ENCODE measurements at places on chromosomes 12 and 14.

- DNase-seq, result no peak
These were observed 102.2 kb downstream of the ERC1 start for GRCh38 chr12:1093166-1093751.

- DNase-seq, result no peak
These were observed 41.7 kb downstream of the TSPAN19 start for GRCh38 chr12:84994426-84994825.

- DNase-seq, result no peak
These were observed 94.8 kb downstream of the SLC24A4 start for GRCh38 chr14:92417759-92418158.

DNA sequence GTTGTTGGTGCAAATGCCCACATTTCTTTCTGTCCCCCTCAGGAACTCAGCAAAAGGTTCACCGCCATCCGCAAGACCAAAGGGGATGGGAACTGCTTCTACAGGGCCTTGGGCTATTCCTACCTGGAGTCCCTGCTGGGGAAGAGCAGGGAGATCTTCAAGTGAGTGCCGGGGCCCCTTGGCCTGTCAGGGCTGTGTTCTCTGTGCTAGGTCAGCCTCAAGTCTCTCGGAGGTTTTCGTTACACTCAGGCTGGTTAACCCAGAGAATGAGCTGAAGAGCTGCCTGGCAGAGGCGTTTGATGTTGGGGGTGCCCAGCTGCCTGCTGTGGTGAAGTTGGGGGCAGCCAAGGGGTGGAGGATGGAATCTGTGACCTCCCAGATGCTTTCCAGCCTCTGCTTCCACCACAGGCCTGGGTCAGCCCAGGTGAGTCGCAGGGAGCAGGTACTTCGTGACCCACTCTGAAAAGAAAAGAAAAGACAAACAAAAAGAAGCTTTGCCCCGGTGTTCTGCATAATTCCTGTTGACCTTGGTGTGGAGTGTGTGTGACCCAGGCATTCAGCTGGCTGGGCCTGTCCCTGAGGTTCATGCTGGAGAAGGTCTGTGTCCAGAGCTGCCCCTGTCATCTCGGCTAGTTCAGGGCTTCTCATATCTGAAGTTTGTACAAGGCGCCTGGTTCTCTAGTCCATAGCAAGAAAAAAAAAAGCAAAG, 12.9 kb downstream of the OTUB2 start:
- no peak for DNase-seq

GRCh38 chr14:92759679-92760523, 11.5 kb upstream of the LGMN start:
- DNase-seq, result no peak

- no peak for DNase-seq
These were observed 111.9 kb downstream of the STAB2 start for GRCh38 chr12:103698752-103699560.

GRCh38 chr12:63989301-63989845, 144.9 kb downstream of the SRGAP1 start:
- DNase-seq, result no peak

DNA sequence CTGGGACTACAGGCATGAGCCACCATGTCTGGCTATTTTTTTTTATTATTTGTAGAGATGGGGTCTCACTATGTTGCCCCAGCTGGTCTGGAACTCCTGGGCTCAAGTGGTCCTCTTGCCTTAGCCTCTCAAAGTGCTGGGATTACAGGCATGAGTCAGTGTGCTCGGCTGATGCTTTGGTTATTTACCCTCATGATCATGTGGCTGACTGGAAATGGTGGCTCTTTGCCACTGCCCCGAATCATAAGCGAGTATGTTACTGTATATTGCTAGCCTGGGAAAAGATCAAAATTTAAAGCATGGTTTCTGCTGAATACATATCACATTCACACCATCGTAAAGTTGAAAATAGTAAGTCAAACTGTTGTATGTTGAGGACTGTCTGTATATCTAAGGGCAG, 101.1 kb downstream of the RGS6 start:
- no peak for DNase-seq

GRCh38 chr12:122753319-122753650, 661 bp downstream of the DENR start:
- no peak for DNase-seq

DNA sequence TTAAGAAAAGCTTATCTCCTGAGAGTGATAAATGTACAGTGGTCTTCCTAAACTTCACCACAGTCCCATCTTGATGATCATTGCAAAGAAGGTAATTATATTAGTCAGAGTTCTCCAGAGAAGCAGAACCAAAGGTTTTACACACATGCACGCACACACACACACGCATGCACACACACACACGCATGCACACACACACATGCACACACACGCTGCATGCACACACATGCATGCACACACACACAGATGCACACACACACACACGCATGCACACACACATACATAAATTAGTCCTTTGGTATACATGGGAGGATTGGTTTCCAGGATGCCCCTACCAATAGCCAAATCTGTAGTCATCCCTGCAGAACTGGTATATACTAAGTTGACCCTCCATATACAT, 580 bp downstream of the OR4E2 start:
- DNase-seq, result no peak

DNA sequence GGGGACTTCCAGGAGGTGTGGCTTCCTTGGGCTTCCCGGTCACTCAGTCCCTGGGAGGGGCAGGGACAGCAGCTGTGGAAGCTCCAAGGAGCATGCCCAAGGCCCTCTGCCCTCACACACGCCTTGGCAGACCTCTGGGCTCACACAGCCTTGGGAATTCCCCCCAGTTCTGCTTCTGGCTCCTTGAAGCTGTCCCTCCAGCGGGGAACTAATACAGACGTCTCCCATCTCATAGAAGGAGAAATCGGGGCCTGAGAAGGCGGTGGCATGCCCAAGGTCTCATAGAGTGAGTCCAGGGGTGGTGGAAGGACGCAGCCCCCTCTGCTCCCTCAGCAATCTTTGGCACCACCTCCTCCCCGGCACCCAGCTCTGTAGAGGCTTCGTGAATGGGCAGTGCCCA, 15.7 kb upstream of the TMEM119 start:
- DNase-seq, result no peak

- no peak for DNase-seq
These were observed 1.0 kb upstream of the BDKRB2 start for GRCh38 chr14:96203635-96204034.

GRCh38 chr12:97229004-97229403, 233.6 kb upstream of the RMST start:
- DNase-seq, result no peak

DNA sequence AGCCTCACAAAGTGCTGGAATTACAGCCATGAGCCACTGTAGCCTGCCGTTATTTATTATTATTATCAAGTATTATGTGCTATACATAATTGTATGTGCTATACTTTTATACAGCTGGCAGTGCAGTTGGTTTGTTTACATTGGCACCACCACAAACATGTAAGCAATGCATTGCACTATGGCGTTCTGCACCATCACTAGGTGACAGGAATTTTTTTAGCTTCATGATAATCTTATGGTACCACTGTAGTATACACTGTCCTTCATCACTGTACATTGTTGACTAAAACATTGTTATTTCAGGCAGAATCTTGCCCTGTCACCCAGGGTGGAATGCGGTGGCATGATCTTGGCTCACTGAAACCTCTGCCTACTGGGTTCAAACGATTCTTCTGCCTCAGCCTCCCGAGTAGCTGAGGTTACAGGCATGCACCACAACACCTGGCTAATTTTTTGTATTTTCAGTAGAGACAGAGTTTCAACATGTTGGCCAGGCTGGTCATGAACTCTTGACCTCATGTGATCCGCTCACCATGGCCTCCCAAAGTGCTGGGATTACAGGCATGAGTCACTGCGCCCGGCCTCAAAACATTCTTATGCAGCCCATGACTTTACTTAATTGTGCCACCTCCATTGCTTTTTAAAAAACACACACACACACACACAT, 17.1 kb downstream of the MRPL42 start:
- no peak for DNase-seq

DNA sequence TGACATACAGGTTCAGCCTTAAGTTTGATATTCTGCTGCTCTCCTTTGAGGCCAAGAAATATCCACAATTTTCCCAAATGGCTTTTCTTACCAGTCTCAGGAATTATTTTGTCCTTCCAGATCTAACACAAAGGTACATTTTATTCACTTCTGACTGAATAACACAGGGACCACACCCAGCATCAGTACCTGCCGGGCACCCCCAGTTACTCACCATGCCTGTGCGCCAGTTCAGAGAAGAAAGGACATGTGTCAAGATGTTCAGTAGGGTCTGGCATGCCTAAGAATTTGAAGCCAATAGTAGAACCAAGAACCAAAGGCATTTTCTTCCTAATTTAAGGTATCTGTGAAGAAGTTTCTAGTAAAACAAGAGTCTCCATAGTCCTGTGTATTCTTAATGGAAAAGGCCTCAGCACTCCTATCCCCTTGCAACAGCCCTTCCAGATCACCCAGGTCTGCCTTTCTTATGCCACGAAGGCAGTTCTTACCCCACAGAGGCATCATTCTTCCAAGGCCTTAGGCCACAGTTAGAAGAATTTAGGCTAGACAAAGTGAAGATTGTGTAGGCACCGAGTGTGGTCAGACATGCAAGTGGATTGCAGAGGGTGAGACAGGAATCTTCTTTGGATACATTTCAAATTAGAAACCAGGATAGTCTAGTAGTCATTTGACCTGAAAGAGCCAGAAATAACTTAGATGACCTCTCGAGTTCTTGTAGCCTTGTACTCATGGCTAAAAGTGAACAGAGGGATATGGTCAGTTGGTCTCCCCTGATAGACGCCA, 140.1 kb upstream of the HIF1A start:
- no peak for DNase-seq

- DNase-seq, result no peak
These were observed 340.9 kb downstream of the AACS start for GRCh38 chr12:125406131-125406530.

GRCh38 chr12:82034769-82035168, 275.6 kb upstream of the PPFIA2 start:
- DNase-seq, result no peak

GRCh38 chr12:64883264-64884163, 59.1 kb downstream of the TBC1D30 start:
- no peak for DNase-seq

DNA sequence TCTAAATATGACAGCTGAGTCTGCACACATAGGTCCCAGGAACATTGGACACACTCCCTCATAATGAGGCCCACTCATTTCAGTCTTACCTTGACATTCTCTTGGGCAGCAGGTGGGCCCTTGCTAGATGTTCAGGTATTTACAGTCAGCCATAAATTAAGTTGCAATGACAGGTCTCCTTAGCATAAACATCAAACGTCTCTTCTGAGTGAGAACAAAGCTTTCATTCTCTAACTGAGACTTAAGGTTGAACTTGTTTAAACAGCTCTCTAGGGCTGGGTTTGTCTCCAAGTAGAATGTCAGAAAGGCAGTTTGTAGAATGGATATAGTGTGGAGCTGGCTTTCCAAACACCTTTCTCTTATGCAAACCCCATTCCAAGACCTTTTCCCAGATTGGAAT, 10.3 kb downstream of the ACVR1B start:
- DNase-seq, result no peak

DNA sequence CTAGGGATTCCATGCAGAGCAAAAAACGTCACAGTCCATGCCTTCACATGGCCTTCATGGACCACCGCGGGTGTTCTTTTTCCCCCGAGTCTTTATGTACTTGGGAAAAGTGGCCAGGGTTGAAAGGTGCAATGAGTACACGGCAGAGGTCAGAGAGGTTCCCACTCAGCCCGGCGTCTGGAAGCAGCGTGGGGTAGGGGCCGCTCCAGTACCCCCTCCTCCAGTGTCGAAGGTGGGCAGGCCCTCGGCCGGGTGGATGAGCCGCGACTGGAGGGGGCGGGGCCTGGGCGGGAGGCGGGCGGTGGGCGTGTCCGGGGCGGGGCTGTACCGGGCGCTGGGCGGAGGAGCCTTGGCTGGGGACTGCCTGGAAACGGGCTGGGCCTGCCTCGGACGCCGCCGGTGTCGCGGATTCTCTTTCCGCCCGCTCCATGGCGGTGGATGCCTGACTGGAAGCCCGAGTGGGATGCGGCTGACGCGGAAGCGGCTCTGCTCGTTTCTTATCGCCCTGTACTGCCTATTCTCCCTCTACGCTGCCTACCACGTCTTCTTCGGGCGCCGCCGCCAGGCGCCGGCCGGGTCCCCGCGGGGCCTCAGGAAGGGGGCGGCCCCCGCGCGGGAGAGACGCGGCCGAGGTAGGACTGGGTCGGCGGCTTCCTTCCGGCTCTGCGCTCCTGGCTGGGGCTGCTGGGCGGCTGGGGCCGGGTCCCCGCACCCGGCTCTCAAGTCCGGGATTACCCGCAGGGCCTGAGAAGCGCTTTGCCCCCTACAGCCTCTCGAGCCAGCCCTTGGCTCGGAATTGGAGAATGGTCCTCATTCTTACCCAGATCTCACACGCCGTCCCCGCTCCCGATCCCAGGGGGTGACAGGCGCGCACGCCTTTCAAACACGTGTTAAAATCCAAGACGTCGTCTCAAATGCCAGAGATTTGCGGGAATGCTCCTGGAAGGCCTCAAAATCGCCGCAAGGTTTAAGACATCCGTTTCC, at the start of gene RXYLT1:
Gene RXYLT1, plus strand, starts transcription at position 412 of the 984 bp plus-strand sequence. Its CDS starts 52 bp downstream, at position 464.
- peak; percentile 75 for DNase-seq

DNA sequence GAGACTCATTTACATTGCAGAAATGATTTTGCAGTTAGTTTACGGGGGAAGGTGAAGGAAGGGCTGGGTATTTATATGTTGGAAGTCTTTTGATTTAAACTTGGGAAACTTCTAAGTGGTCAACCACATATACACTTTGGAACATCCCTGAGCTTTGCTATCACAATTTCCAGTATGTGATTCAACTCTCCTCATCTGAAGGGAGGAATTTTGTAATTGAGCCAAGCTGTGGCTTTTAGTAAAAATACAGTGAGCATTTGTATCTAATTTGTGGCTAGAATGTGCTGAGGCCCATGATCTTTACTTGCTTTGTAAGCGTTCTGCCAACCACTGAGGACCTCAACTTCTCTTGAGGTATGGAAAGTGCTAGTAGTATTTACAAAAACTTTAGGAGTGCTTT, 235.0 kb upstream of the PDZRN4 start:
- DNase-seq, result no peak
